Right atrium auricular region (tissue), 2 donors: ENCODE measurements at places on chromosomes 2 and 18. TPM values are rescaled to one million over a fixed set of nuclear protein-coding genes. Genes with fewer than 3 reads are reported as not detected.

KIAA2012 gene
- not detected for total RNA-seq

DNA sequence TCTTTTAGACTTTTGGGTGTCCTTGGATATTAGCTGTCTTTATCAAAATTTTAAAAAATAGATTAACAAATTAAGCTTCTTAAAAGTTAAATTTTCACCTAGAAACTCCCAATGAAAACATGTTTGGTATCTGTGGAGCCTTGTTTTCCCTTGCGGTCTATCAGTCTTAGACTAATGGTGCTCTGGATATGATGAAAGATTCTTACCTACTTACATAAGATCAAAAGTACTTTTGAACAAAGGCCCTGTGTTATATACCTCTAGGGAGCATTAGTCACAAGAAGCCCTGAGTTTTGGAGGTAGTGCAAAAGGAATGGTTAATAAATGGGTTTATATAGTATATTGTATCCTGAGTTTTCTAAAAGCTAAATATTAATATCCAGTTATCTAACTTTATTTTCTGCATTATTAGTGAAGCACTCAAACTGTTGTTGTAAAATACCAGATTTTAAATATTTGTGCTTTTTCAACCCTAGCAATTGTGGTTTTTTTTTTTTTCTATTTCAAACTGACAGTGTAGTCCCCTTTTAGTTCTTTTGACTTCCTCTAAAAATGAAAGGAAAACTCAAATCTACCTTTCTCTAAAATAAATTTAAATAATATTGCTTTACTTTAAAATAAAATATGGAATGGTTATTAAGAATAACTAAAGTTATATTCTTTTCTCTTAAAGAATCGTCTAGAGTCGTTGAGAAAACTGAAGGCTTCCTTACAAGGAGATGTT lies 18.1 kb downstream of the NDC80 start:
- DNase-seq, result no peak

DNA sequence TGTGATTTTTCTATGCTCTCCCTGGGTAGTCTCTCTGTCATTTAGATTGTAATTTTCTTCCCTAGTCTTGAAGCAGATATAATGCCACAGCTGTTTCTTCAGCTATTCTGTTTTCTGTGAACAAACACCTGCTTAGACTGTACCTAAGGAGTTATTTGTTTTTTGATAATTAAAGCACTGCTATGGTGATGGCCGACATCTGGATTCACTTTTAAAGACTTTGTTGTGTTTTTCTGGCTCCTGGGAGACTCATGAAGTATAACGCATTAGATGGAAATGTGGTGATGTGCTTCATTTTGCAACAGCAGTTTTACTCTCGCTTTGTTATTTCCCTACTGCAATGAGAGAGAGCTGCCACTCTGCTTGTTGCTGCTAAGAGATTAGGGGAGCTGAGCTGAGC lies 15.7 kb upstream of the C2orf69 start:
- DNase-seq, result no peak

SNTG2 gene
- 2.4 TPM for total RNA-seq

UCN gene
- total RNA-seq, result 2.6 TPM

DNA sequence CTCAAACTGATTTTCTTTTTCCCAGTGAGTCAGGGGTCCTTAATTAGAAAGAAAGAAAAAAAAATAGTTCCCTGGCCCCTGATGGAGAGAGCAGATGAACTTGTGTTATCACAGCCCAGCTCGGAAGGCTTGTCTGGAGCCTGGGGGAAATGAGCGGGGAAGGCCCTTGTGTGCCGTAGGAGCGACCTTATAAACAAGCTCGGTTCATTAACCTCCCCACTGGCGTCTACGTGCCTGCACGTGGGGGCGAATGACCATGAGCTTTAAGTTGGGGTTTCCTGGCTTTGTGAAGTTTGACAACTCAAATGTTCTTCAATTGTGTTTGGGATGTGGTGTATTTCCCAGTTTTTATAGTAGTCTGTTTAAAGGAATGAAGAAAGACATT lies 69.5 kb downstream of the EPAS1 start:
- DNase-seq, result no peak

GRCh38 chr18:76824754-76825153 lies 2.4 kb downstream of the ZNF236 start:
- no peak for DNase-seq

GDF7 gene
- total RNA-seq, result 1.1 TPM

MOCOS gene
- 0.11 TPM for total RNA-seq

TSPYL6 gene
- total RNA-seq, result not detected

DNA sequence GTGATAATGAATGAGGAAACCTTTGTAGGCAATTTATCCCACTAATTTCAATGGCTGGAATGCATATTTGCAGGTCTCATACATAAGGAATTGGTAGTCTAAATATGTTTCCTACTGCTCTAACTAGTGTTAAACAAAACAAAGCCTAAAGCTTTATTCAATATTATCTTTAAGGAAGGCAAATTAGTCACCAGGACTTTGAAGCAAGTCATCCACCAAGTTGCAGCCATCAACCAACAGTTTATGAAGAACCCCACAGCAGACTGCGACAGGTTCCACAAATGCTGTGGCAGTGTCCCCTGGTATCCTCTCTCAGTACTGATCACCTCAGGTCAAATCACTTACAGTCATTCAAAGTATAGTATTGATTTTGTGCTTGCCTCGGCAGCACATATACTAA lies 181.5 kb upstream of the ZFP36L2 start:
- DNase-seq, result no peak

DNA sequence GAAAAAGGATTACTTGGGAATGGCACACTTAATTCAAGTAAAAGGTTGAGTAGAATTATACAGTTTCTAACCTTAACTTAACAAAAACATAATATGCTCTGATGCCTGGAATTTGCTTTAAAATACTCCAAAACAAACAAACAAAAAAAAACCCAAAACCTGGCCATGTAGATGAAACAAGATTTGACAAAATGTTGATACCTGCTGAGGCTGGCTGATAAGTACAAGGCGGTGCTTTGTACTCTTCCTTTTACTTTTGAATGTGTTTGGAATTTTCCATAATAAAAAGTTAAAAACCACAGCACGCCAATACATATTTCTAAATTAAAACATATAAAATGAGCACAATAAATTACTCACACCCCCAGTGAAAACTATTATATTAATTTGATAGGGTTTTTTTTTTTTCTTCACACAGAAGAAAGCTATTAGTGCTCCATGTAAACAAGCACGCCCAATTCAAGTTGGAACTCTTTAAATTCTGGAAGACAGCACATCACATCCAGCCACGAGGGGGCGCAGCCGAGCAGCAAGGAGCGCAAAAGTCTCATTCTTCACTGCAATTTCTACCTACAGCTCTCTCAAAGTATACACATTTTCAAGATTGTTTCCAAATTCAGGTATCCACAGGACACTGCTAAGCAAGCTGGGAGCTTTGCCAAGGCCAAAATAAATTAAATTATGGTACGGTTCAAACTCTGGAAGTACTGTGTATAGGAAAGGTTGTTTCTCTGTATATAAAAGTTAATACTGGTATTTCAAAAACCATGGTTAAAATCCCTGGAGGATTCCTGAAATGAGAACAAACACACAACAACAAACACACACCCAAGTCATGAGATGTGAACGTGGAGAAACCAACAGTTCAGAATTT lies 7.5 kb downstream of the SERTAD2 start:
- peak; percentile 93 for DNase-seq

GRCh38 chr18:45213040-45213333 lies 402.3 kb upstream of the SLC14A2 start:
- DNase-seq, result no peak

DNA sequence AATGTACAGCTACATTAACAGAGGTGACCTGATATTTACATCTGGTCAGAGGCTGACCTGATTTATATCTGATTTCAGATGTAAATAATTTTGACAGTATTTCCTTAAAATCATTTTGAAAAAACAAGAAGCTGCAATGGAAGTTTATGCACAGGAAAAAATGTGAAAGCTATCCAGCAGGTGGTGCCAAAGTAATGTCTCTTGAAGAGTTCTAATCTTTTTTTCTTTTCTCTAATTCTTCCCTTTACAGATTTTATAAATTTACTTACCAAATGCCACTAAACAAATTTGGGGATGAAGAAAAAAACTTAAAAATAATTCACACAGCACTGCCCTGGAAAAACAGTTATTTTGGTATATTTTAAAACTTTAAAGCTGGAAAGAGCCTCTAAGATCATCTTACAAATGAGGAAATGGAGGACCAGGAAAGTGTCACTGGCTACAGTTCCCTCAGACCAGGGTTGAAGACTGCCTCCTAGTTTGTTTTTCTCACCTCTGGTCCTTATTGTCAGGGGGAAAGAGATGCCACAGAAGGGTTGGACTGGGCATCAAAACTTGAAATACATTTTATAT lies 16.4 kb upstream of the FBLN7 start:
- no peak for DNase-seq

DNA sequence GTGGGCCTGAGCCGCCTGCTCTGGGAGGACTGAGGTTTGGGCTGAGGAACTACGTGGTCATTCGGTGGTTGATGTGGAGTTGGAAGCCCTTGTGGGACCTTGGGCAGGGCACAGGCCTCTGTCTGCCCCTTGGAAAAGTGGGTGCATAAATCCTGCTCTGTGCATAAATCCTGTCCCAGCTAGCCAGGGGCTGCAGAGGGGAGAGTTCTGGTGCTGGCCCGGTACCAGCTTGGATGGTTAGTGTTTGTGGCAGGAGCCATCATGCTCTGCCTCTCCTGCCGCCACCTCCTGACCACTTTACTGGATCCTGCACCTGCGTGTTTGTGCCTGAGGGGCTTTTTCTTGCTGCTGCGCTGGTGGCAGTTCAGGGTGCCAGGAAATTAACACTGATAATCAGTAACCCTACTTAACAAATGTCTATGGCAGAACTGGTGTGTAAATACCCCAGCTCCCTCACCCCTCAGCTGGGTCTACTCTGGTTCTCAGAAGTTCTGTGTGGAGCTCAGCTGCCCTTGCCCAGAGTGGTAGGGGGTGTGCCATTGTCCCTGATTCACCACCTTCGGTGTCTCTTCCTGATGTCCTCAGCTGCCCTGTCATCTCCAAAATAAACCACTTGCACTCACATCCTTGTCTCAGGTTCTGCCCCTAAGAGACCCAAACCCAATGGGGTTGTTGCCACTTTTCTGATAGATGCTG lies 156.8 kb downstream of the GLI2 start:
- no peak for DNase-seq

GRCh38 chr2:191931329-191931728 lies 84.4 kb upstream of the CAVIN2 start:
- no peak for DNase-seq

STARD6 gene
- total RNA-seq, result not detected

DNA sequence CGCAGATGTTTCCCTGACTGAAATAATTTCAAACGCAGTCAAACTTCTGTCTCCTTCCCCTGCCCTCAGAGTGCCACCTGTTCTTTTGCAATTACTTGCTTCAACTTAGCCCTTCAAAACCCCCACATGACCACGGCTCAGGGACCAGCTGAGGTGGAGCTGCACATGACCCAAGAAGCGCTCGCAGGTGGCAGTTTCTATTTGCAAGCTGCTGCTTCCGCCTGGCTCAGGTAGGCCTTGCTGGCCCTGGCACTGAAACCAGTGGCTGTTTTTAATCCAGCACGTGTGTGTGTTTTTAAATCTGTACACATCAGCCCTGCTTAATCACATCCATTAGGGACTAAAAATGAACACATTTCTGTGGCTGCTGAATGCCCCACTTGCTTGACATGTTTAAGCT lies 95.3 kb downstream of the CCDC93 start:
- DNase-seq, result no peak

DNA sequence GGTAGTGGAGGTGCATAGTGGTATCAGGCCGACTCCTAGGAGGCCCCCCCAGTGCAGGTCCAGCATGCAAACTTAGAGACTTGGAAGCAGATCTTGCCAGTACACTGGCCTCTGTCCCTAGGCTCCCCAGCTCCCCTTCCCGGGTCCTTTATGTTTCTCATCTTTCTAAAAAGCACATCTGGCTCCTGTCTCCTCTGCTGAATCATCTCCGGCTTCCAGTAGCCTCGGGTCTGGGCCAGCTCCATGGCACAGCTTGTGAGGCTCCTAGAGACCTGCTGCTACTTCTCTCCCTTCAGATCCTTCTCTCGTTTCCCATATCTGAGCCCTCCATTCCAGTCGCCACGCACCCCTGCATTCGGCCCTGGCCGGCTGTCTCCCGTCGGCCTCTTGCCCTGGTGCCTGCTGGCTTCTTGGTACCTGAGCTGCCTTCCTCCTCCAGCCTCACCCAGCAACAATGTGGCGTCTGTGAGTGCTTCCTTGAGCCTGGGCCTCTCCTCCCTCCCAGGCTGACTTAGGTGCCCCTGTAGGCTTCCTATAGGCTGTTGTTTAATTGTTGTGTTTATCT lies 6.6 kb downstream of the TRAF3IP1 start:
- DNase-seq, result no peak

GRCh38 chr2:183063083-183063482 lies 15.5 kb upstream of the DUSP19 start:
- DNase-seq, result no peak

- no peak for DNase-seq
Observed at GRCh38 chr2:96977631-96978195, 8.7 kb downstream of the FAM178B start.

- DNase-seq, result no peak
Observed at GRCh38 chr2:205297846-205298245, 384.5 kb upstream of the NRP2 start.

- DNase-seq, result no peak
Observed at GRCh38 chr2:130728549-130729316, at the start of gene GPR148. Gene GPR148 (plus strand): TSS chr2:130729070. CDS start chr2:130729152, 82 bp downstream.

DNA sequence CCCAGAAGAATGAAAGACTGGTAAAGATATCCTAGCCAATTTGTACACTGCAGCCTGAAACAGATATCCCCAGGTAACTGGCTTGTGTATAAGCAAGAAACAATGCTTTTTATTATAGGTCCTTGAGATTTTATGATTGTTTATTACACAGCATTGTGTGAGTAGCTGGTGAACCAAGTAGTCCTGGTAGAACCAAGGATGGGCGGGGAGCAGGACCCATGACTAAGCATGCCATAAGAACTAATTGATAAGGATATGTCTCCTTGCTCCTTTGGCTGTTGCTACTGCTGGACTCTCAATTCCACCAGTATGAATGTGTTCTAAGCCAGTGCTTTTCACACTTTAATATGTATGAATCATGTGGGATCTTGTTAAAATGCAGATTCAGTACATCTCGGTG lies 12.3 kb upstream of the ALMS1 start:
- DNase-seq, result no peak

DNA sequence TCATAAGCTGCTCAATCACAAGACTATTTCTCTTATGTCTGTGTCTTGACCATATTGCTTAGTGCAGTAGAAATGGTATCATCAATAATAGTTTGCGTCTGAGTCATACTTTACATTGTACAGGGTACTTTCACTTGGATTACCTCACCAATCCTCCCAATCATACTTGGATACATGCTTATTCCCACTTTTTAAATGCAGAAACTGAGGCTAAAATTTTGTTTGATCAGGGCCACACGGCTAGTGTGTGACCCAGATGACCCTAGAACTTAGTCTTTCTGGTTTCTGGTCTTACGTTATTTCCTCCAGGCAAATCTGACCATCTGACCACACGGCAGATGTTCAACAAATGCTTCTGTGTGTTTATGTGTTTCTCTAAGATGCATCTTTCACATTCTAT lies 23.8 kb upstream of the CCL20 start:
- DNase-seq, result no peak
